ENCODE measurements at places on chromosomes 13 and 19.

- DNase-seq = peak; percentile 28
These were observed 2.5 kb upstream of the NOVA2 start for GRCh38 chr19:45976178-45976577.

DNA sequence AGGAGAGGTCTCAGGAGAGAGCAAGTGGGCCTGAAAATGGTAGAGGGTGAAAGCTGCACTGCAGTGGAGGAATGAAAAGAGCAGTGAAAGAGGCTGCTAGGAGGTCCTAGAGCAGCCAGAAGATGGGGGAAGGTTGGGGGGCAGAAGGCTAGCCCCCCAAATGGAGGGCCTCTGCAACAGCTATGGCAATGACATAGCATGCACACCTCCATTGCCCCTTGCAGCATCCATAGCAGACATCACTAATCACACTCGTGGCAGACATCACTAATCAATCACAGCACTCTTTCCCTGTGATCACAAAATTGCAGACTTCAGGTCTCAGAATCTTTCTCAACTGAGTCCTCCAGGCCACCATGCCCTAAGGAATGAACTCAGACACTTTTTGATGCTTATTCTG is 21.9 kb downstream of the CCL25 start:
- DNase-seq = no peak

GRCh38 chr19:35935911-35936737 is at the start of gene LRFN3:
Gene LRFN3 (plus strand): TSS chr19:35936374. CDS start chr19:35939426, 3,052 bp downstream.
- peak; percentile 84 for DNase-seq

- no peak for DNase-seq
These were observed 214.1 kb downstream of the KATNAL1 start for GRCh38 chr13:30093236-30093635.

GRCh38 chr13:90883592-90883991 is 463.9 kb upstream of the MIR17HG start:
- DNase-seq = no peak

- DNase-seq = no peak
These were observed 12.0 kb upstream of the KCNC3 start for GRCh38 chr19:50341091-50341564.

GRCh38 chr19:3008994-3009393 is 20.1 kb downstream of the TLE2 start:
- DNase-seq = no peak

GRCh38 chr13:50800091-50800739 is 43.3 kb downstream of the DLEU7 start:
- DNase-seq = no peak

- DNase-seq = peak; percentile 54
These were observed 2.2 kb downstream of the S1PR2 start for GRCh38 chr19:10228920-10229319.

GRCh38 chr19:36652958-36653357 is 13.7 kb downstream of the ZNF461 start:
- no peak for DNase-seq

DNA sequence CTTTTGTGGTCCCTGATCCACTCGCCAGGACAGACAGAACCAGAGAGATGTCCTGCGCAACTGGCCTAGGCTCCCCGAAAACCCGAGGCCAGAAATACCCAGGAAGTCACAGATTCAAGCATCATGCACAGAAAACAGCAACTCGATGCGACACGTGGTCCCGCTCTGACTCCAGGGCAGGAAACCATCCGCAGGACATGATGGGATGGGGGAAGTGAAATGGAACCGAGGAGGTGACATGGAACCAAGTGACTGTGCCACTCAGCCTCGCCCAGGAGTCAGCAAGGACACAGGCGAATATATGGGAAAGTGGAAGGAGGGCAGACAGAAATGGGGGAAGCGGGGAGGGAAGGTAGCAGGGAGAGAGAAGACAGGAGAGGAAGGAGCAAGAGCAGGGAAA is 1.1 kb downstream of the ZSCAN18 start:
- no peak for DNase-seq

DNA sequence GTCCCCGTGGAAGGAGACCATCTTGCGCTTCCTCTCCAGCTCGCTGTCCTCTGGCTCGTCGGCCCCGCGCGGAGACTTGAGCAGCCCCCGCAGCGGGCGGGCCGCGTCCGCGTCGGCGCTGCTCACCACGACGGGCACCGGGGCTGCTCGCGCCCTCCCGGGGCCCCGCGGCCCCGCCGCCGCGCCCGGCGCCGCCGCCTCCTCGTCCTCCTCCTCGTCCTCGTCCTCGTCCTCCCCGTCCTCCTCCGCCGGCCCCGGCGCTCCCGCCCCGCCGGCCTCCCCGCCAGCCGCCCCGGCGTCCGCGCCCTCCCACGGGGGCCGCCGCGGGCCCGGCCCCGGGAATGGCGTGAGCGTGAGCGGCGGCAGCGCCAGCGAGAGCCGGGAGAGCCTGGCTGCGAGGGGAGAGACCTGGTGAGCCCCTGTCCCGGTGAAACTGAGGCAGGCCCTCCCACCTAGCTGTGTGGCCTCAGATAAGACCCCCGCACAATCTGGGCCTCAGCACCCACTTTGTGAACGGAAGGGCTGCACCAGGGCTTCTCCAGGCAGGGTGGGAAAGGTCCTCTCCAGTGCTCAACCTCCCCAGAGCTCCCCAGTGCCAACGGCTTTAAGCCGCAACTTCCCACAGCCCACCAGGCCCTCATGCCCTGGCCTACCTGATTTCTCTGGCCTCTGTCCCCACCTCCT is 17.8 kb downstream of the LMTK3 start:
- peak; percentile 24 for DNase-seq

GRCh38 chr13:45055198-45055901 is 65.0 kb upstream of the GTF2F2 start:
- no peak for DNase-seq

DNA sequence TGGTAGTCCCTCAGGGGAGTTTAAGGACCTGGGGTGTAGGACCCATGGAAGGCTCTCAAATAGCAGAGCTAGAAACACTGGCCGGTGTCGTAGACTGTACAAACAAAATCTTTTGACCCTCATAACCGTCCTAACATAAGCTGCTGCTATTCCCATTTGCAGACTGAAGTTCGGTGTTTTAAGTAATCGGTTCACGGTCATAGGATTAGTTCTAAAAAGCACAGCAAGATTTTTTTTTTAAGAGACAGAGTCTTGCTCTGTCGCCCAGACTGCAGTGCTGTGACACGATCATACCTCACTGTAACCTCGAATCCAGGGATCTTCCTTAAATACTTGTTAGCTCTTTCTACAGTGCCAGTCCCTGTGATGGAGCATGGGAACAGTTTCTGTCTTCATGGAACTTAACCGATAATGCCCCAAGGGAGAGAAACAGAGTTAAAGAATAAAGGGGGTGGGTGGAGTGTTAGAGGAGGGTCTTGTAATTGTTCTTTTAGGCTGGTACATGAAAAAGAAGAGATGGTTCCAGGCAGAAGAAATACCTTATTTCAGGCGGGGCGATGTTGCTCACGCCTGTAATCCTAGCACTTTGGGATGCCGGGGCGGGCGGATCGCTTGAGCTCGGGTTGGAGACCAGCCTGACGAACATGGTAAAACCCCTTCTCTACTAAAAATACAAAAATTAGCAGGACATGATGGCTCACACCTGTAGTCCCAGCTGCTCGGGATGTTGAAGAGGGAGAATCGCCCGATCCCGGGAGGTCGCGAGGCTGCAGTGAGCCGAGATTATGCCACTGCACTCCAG is 475 bp upstream of the ZC3H4 start:
- no peak for DNase-seq

DNA sequence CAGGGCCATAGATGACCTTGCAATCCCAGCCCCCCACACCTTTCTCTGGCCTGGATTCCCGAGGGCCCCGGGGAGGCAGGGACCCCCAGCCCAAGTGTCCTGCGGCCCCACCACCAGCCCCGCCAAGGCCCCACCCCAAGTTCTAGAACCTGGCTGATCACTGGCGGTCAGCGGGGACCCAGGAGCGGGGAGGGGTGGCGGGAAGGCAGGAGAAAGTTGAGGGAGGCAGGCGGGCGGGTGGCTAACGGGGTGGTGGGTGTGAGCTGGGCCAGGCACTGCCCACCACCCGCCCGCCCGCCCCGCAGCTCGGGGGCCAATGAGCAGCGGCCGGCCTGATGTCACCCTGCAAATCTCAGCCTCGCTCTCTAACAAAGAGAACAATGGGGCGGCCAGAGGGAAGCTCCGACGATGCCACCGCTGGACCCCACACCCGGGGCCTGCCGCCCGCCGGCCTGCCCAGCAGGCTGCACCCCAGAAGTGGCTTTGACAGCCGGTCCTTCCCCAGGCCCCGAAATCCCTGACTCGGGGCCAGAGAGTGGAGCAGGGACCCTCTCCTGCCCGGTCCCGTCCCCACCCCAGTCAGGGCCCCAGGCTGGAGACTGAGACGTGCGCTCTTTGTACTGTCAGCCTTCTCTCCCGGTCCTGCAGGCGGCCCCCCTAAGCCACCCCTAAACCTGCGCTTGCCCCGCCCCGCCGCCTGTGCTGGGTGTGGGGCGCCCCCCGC is 1.6 kb downstream of the MEX3D start:
- peak; percentile 91 for DNase-seq

- no peak for DNase-seq
These were observed 1703.6 kb upstream of the PRR20A start for GRCh38 chr13:55437162-55437561.

DNA sequence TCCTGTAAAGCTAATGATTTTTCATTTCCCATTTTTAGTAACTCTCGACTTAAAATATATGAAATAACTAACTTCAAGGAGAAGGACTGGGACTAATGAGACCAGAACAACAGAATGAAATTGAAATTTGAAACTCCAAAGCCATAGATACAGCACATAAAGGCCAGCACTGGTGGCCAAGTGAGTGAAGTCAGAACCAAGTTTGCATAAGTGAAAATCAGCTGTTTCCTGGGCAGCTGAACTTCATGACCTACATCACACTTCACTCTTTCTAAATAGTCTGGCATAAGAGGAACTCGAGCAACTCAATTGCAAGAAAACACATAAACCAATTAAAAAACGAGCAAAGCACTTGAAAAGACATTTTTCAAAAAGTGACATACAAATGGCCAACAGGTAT is 84.5 kb downstream of the DCLK1 start:
- no peak for DNase-seq

DNA sequence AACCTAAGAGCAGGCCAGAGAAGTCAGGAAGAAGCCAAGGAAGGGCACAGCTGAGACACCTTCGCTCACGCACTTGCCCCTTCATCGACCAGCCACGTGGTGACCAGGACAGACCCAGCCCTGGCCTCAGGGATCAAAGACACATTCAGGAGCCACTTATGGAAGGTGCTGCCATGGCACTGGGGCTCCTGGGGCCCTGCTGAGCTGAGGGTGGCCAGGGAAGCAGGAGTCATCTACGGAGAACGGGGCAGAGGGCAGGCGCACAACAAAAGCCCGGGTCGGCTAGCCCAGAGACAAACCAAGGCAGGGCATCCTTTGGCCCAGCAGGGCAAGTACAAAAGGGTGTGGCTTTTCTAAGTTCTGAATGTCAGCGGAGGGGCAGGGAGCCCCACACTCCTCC is 2.3 kb downstream of the PLPP2 start:
- no peak for DNase-seq

- DNase-seq = no peak
These were observed 2.4 kb downstream of the GRIN3B start for GRCh38 chr19:1002600-1002999.

- DNase-seq = no peak
These were observed 146.3 kb upstream of the WASF3 start for GRCh38 chr13:26411206-26411605.

GRCh38 chr19:19552798-19553197 is 14.7 kb downstream of the CILP2 start:
- peak; percentile 46 for DNase-seq

DNA sequence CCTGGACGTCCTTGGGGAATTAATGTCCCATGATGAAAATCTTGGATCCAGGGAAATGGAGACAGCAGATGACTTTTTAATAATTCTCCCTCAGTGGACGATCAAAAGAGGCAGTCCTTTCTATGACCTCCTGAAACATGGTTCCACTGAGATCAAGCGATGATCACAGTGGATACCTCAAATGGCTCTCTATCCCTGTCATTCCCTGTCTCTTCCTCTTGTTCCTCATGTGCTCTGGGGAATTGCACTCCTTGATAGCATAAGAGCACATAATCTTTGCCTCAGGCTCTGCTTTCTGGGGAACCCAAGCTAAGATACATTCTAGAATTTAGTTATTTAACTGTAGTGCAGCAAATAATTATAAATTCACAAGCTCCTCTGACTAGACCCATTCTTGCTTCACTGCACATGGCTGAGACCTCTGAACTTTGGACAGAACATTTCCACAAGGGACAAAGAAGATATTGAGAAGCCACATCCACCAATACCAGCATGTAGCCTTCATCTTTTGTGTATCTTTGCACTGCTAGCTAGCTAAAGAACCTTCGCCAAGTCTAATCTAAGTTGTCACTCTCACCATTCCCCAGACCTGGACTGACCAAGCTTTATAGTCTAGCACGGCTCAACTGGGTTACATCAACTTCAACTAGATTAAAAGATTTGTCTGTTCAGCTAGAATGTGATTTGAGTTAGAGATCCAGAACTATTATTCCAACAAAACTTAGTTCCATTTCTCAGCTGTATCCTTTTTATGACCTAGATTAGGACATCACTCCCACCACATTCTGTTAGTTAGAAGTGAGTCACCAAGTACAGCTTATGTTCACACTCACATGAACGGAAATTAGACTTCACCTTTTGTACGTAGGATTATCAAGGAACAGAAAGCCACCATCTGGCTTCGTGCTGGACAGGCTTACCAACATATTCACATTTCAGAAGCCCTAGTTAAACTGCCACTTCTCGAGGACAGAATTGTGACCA is 142.7 kb downstream of the SUCLA2 start:
- DNase-seq = no peak

- no peak for DNase-seq
These were observed 35.8 kb upstream of the FLT1 start for GRCh38 chr13:28530729-28531076.

DNA sequence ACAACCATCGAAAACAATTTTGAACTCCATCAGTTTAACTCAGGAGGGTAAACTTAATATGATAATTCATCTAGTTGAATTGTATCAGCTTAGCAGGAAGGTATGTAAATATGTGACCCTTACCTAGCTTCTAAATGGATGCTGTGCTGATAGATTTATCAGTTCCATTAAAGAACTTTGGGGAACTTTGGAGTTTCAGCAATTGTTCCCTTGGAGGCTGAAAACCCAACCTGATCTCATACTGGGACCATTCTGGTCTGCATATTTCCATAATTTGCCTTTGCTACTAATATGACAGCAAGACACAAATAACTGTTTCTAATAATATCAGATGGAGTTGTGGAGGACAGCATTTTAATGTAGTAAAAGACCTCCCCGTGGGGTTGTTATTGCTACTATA is 127.8 kb downstream of the GGACT start:
- no peak for DNase-seq

- no peak for DNase-seq
These were observed 156.4 kb downstream of the MYO16 start for GRCh38 chr13:108785844-108786243.

DNA sequence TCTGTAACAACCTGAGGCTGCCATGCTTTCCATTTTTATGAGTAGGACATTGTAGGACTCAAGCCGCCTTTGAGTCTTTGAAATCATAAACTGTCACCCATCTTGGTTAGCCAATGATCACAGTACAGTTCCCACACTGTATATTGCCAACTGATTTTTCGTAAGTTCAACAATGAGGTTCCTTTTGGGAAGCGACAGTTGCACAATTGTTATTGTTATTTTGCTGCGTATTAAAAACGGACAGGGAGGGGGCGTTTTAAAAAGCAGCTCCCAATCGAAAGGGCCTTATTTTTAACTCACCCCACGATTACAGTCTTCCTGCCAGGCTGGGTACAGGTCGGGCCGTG is 601 bp downstream of the SLC46A3 start:
- DNase-seq = no peak

GRCh38 chr13:57825066-57825465 is 193.5 kb downstream of the PCDH17 start:
- DNase-seq = no peak

- no peak for DNase-seq
These were observed 316.0 kb upstream of the MIR17HG start for GRCh38 chr13:91031508-91031907.

All from right hindlimb (tissue), 1 donor.